ENCODE measurements at places on chromosomes 13 and 19. TPM values are rescaled to one million over a fixed set of nuclear protein-coding genes. Genes with fewer than 3 reads are reported as not detected.

DNA sequence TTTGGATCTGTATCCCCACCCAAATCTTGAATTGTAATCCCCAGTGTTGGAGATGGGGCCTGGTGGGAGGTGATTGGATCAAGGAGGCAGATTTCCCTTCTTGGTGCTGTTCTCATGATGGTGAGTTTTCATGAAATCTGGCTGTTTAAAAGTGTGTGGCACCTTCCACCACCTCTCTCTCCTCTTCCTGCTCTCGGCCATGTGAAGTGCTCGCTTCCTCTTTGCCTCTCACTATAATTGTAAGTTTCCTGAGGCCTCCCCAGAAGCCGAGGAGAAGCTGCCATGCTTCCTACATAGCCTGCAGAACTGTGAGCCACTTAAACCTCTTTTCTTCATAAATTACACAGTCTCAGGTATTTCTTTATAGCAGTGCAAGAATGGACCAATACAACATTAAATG lies 15.7 kb downstream of the COMMD6 start:
- DNase-seq = no peak

DNA sequence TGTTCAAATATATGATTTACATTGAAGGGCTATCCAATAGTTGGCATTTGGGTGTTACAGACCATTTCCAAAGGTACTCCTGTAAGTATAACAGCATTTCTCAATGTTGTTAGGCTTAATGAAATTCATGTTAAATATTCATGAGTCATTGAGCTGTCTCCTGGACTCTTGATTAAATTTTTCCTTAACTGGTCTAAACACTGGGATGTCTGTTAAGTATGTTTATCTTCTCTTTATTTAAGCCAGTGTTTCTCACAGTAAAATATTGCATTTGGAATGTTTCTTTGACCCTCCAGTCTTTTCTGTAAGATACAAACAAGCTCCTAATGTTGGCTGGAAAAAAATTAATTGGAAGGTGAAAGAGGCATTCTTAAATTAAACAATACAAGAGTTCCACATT lies 402.5 kb upstream of the HTR2A start:
- DNase-seq = no peak

SH2D3A gene
- 57.4 TPM for total RNA-seq

GRCh38 chr13:28384789-28385188 lies 110.1 kb downstream of the FLT1 start:
- DNase-seq = no peak

DNA sequence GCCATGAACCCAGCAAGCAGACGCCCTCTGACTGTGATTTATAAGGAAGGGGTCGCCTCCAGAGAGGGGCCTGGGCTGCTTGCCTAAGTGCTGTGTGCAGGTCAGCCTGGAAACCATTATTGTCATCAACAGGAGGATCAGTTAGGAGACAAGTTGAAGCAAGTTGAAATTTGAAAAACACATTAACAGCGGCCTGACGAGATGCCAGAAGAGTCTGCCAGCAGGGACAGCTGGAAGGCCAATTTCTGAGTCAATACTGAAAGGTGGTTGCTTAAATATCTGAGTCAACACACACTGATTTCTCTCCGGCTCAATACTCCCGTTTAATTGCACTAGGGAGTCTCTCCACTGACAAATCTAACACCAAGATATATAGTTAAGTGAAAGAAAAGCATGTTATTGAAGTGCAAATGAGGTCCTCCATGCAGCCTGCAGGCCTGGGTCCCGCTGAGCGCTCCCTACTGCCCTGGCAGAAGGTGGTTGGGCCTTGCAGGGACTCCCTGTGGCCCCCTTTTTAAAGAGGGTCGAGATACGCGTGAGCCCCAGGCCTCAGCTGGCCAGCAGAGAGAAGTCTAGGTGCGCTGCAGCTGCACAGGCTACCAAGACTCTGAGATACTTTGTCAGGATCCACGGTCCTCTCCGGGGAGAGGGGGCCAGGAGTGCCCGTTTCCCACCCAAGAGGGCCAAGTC lies 91.1 kb downstream of the RNASEH2B start:
- DNase-seq = no peak

GRWD1 gene
- total RNA-seq = 40.3 TPM

RUVBL2 gene
- total RNA-seq = 24.1 TPM

DNA sequence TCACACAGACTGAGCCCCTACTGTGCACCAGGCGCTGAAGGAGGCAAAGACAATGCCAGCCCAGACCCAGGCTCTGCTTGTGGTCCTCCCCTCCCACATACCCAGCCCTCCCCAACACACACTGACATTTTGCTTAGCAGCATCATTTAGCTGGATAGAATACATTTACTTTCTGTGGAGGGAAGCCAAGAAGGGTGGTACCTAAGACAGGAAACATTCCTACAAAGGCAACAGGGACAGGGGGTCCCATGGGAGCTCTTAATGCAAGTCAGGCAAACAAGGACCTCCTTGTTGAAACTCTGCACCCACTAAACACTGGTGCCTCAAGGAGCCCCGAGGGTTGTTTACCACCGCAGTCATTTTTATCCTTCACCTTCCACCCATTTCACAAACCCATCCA lies 77.0 kb upstream of the ZNF507 start:
- no peak for DNase-seq

GRCh38 chr13:50275392-50276063 lies 260.3 kb downstream of the KCNRG start:
- no peak for DNase-seq

GRCh38 chr13:63983366-63983765 lies 2567.7 kb upstream of the PCDH20 start:
- no peak for DNase-seq

DNA sequence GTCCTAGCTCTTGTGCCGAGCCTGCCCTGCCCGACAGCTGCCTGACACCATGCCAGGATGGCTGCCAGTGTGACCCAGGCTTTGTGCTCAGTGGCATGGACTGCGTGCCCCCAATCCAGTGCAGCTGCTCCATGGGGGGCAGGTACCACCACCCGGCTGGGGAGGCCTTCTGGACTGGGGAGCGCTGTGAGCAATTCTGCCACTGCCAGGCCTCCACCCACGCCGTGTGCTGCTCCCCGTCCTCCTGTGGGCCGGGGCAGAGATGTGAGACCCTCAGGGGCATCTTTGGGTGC lies 9.4 kb upstream of the FXYD3 start:
- no peak for DNase-seq

NRTN gene
- total RNA-seq = 1.0 TPM

GRCh38 chr19:2590630-2591399 lies 111.7 kb downstream of the GNG7 start:
- no peak for DNase-seq

DNA sequence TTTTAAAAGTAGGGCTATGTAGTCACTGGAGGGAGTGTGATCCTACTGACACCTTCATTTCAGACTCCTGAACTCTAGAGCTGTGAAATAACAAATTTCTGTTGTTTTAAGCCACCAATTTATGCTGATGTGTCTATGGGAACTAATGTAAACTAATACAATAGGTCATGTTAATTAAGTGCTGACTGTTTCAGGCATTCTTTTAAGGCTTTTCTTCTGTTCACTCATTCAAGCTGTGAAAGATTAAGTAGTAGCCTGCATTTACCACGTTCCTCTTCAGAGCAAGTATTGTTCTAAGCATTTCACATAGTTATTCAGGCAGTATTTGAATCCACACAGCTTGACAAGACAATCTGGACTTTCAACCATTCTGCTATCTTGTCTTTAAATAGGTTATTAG lies 1135.0 kb downstream of the SLITRK1 start:
- DNase-seq = no peak

DNA sequence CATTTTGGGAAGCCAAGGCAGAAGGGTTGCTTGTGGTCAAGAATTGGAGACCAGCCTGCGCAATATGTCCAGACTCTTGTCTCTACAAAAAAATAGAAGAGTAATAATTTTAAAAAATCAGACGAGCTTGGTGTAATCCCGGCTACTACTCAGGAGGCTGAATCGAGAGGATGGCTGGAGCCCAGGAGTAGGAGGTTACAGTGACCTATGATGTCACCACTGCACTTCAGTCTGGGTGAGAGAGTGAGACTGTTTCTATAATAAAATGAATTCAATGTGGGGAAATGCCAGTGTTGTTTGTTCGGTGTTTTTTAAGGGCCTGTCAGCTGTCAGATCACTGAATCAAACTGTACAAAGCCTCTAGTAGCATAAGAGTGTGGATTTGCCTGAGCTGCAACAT lies 1.2 kb upstream of the FBXL3 start:
- no peak for DNase-seq

- no peak for DNase-seq
Observed at GRCh38 chr13:75647126-75647784, 11.1 kb downstream of the LMO7 start.

- DNase-seq = no peak
Observed at GRCh38 chr19:55027472-55028337, 10.4 kb downstream of the GP6 start.

DNA sequence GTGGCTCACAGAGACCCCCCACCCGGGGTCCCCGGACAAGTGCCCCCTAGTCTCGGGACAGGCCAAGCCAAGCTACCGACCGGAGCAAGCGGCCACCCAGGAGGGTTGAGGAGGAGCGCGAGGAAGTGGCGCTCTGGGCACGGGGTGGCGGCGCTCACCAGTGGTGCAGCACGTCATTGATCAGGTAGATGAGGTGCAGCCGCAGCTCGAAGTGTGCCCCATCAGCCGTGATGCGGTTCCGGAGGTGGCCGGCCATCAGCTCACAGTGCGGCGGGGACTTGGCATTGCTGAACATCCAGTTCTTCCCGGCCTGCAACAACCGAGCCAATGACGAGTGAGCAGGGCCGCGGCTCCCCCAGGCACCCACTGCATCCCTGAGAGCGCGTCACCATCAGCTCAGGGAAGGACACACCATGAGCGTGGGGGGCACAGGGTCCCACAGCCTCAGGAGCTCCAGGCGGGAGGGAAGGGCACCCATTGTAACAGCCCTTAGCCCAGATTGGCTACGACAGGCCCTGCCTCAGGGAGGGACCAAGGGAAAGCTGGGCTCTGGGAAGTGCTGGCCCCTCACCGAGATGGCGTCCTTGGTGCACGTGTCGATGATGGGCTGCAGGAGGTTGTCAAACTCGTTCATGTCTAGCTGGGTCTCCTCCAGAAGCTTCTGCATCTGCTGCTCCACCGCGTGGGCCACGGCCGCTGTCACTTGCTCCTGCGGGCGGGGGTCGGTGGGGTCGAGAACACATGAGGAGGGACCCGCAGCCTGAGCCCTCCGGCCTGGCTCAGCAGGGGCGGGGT lies 9.6 kb downstream of the CHERP start:
- no peak for DNase-seq

DNA sequence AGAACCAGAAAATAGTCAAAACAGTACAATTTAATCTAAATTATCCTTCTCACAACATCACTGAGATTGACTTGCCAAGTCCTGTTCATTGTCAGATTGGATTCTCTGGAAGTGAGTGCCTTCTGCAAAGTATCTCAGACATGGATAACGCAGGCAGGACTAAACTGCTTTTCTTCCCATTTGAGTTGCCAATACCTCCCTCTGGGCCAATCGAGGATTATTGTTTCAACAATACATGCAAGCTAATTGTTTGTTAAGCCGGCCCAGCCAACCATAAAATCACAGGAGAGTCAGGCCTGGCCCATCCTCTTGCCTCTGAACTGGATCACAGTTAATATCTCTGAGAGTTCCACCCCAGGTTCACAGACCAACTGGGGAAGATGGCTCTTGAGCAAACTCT lies 240.0 kb downstream of the ENOX1 start:
- no peak for DNase-seq

DNA sequence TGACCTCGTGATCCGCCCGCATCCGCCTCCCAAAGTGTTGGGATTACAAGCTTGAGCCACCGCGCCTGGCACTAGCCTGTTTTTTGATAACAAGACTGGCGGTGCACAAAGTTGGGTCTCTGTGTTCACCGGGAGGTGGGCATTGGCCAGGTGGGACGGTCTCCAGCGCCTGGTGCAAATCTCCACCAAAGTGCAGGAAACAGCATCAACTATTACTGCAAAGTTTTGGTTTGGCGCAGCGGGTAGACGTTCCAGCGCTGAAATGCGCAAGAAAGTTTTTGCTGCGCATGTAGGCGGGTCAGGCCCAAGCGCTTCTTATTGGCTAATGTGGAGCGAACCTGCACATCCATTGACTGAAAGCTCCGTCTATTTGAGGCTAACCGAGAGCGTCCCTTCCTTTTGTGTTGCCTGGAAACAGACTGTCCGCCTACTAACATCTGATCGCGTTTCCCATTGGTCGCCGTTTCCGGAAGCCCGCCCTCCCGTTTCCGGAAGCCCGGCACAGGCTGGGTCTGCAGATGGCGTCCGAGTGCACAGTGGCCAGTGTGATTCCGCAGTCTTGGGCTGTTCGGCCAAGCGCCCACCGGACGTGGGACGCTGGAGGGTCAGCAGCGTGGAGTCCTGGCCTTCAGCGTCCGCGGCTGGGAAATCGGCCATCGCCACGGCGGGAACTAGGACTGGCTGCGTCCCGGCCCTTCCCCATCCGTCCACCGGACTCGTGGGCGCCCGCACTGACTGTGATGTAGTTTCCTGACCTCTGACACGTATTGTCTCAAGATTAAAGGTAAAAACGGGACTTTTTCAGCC lies 53.3 kb upstream of the ZNF527 start:
- DNase-seq = peak; percentile 96

GRCh38 chr13:40158218-40158617 lies 502.8 kb downstream of the COG6 start:
- DNase-seq = no peak

- no peak for DNase-seq
Observed at GRCh38 chr19:17455308-17456123, 5.2 kb downstream of the NXNL1 start.

DNA sequence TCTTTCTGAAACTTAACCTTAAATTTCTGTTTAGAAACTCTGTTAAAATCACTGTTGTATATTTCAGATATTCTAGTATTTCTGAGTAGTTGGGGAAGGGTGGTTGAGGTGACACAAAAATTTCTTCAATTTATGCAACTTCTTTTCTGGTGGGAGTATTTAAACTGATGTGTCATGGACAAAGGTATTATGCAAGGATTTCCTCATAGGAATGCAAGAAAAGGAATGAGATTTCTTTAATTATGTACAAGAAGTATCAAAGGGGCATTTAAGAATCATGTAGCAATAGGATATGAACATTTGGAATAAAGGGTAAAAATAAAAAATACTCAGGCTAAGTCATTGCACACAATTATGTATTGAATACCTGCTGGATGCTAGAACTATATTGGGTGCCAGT lies 575.8 kb upstream of the KLF12 start:
- DNase-seq = no peak

GRCh38 chr13:46885018-46885417 lies 11.8 kb downstream of the HTR2A start:
- no peak for DNase-seq

ISYNA1 gene
- total RNA-seq = 42.0 TPM

CEACAM3 gene
- 4.7 TPM for total RNA-seq

GRCh38 chr13:68987585-68987984 lies 1120.0 kb upstream of the ATXN8OS start:
- DNase-seq = no peak
